ENCODE measurements at places on chromosomes 16 and 17. TPM values are rescaled to one million over a fixed set of nuclear protein-coding genes. Genes with fewer than 3 reads are reported as not detected.

DNA sequence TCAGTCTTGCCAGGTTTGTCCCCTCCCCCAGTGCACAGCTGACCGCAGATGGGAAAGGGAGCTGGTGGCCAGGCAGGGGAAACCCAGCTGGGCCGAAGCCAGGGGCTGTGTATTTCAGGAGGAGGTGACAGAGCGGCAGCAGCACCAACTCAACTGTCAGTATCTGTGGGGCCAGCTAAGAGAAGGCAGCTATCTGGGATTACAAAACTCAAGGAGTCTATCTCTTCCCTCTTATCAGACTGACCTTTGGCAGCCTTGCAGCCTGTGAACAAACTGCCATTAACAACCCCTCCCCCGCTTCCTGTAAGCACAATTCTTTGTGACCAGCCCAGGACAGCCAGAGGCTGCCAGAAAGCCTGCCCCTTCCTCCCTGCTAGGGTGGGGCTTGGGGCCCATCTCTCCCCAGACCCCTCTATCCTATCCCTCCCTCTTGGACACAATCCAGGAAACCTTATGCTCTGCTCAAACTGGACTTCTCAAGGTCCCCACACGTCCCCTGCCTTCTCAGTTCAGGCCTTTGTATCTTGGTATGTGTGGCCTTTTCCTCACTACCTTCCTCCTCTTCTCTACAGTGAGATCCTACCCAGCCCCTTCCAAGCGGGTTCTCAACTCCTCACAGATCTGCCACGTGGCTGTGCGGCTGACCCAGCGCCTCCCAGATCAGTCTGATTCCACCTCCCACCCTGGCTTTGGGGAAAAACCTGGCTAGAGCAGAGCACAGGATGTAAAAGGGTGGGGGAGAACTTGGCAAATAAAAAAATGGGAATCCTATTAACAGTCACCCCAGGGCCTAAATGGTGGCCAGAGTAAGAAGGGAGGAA, 10.5 kb downstream of the ST3GAL2 start:
- peak; percentile 97 for DNase-seq

DNA sequence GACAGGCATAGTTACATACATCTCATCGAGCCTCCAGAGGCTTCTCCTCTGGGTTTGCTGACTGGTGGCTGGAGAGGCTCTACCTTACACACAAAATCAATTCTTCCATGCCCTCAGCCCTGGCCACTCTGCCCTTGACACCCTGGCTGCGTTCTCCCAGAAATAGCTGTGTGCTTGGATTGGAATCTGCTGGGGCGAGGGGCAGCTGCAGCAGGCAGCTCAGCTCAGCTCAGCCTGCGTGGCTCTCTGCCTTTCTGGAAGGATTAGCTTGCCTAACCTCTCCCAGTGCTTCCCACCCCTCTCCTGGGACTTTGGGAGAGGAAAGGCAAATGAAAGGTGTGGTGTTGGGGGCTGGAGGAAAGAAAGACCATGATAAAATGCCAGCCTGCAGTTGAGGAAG, 216.1 kb downstream of the ENGASE start:
- DNase-seq = no peak

- no peak for DNase-seq
Observed at GRCh38 chr16:47887496-47887895, 268.3 kb downstream of the ABCC12 start.

- no peak for DNase-seq
Observed at GRCh38 chr17:80758481-80759376, 214.1 kb downstream of the RPTOR start.

GRCh38 chr16:27417047-27417671, 15.2 kb downstream of the IL21R start:
- DNase-seq = no peak

- DNase-seq = peak; percentile 53
Observed at GRCh38 chr16:57367116-57367752, 5.1 kb upstream of the CX3CL1 start.

DNA sequence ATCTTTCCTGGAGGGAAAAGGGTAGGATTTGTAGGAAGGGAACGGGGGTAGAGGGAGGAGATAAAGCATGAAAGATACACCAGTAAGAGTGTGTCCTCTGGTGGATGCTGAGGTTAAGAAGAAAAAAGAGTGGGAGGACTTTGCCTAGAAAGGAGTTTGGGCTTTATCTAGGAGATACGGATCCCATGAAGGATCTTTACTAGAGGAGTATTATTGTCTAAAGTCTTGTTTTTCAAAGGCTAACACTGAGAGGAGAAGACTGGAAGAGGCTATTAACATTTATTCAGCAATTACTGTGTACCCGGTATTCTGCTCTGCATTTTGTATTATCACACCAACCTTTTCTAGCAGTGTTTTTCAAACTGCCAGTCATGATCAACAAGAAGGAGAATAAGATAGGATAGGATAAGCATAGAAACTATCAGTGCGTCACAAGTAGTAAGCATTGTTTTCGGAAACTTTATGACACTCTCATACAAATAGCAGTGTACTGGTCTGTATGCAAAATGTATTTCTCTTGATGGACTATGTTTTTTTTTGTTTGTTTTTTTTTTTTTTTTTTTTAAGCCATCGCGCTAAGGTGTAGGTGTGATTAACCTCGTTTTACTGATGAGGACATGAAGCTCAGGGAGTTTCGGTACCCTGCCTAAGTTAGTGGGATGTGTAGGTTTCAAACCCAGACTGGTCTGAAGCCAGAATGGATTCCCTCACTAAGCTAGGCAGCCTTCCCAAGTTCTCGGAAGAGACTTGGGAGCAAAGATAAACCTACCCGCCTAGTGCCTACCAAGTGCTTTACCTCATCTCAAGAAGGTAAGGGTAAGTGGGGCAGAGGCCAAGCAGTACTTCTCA, 1.3 kb upstream of the SP2 start:
- no peak for DNase-seq

GRCh38 chr16:1116693-1117077, 20.6 kb upstream of the C1QTNF8 start:
- DNase-seq = no peak

DNA sequence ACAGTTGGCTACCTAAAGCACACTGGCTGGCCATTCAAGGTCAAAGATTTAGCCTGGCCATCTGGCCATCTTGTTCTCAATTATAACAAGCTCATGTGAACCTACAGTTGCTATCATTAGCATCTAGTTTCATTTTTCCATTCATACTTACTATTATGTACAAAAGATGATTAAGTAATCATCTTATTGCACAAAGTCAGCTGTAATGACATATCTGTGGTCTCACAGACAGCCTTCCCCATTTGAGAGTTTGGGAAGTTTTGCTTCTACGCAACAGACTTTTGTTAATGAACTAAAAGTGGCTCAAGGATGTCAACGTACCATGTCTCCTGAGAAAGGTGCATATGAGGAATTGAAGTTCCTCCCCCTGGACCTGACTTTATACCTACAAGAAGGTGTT, 51.3 kb downstream of the HS3ST3B1 start:
- no peak for DNase-seq

- peak; percentile 41 for DNase-seq
Observed at GRCh38 chr17:60941028-60941427, 263.4 kb downstream of the BCAS3 start.

DNA sequence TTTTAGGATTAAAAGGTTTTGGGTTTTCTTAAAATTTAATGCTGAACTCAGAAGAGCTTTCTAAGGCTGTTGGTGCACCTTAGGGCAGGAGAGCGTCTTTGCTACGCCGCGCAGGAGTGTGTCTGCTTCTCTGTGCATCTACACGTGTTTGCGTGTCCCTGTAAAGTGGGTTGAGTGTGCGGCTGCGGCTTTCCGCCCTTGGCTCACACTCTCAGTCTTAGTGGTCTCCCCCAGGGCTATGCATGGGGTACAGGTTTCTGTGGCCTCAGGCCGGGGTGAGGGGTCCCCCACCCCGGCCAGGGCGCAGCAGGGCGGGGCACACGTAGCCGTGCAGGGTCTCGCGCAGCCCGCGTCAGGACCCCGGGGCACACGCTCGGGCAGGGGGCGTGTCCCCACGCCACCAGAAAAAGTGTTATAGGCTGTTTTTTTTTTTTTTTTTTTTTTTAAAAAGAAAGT, 727 bp upstream of the TENT4B start:
- DNase-seq = peak; percentile 34

The LRRC36 gene
- total RNA-seq = 0.13 TPM

The APOBR gene
- not detected for total RNA-seq

The TTLL6 gene
- under 0.01 TPM for total RNA-seq

The RPS2 gene
- total RNA-seq = 2,867 TPM

The ESRP2 gene
- total RNA-seq = 2.1 TPM

The SGCA gene
- total RNA-seq = not detected

The ZACN gene
- total RNA-seq = not detected

The CA10 gene
- total RNA-seq = not detected

The RND2 gene
- 0.13 TPM for total RNA-seq

The RABEP2 gene
- total RNA-seq = 39.3 TPM

All from dermis microvascular lymphatic vessel endothelial cell (primary cell).